Trophoblast cell (in vitro differentiated cells and primary cell): ENCODE measurements at places on chromosomes 12 and 14.

GRCh38 chr12:1680804-1681492 is 9.9 kb upstream of the ADIPOR2 start:
- no peak for DNase-seq

GRCh38 chr12:65430571-65431306 is 152.3 kb downstream of the MSRB3 start:
- DNase-seq = peak; percentile 50

DNA sequence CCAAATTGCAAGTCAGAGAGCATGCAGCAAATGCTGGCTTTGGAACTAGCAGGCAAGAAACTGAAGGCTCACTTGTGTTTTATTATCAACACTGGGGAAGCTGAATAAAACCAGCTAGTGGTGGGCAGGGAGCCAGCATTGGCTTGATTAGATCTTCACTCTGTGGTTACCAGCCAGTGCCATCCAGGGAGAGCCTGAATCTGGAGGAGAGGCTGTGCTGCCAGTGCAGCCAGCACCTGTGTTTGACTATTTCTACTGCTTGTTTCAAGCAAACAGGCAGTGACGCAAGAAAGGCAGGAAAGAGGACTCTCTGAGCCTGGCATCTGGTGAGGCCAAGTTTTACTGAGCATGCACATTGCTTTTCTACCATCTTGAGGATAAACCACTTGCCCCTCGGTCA is 247.0 kb downstream of the PHLDA1 start:
- DNase-seq = no peak

DNA sequence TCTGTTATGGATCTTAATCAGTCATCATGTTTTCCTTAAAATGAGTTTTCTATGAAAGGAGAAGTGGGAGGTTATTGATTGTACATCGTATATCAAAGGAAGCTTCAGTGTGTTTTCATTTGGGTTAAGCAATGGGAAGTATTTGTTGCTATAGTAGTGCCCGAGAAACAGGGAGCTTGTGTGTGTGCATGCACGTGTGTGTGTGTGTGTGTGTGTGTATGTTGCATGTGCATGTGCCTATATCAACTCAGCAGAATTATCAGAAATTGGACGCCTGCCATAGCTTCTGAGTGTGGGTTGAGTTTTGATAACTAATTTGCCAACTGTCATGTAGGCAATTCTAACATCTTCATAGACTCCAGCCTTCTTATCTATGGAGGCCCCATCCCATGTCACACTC is 246.1 kb upstream of the CRY1 start:
- no peak for DNase-seq

DNA sequence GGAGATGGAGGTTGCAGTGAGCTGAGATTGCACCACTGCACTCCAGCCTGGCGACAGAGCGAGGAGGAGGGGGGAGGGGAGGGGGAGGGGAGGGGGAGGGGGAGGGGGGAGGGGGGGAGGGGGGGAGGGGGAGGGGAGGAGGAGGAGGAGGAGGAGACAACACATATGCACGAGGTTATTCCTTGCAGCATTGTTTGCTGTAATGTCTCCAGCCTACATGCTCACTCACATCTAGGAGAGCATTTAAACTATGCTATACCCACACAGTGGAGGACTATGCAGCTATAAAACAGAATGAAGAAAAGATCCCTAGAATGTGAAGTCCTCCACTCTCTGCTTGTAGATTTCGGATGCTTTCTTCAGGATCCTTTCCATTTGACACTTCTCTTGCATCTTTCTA is 3.5 kb upstream of the HIGD1C start:
- DNase-seq = peak; percentile 65

DNA sequence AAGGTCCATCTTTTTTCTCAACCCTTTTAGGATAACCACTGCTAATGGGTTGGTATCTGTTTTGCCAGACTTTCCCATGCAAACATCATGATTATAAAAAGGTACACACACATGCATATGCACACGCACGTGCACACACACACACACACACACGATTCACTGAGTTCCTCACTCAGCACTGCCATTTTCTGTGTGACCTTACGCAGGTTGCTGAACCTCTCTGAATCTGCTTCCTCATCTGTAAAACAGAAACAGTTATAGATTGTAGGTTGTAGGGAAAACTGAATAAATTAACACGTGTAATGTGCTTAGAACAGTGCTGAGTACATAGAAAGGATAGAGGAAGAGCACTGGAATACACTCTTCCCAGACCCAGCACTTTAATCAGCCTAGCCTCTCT is 182.3 kb downstream of the RBM19 start:
- no peak for DNase-seq

- peak; percentile 88 for DNase-seq
These were observed 25.7 kb downstream of the PYM1 start for GRCh38 chr12:55901881-55902490.

DNA sequence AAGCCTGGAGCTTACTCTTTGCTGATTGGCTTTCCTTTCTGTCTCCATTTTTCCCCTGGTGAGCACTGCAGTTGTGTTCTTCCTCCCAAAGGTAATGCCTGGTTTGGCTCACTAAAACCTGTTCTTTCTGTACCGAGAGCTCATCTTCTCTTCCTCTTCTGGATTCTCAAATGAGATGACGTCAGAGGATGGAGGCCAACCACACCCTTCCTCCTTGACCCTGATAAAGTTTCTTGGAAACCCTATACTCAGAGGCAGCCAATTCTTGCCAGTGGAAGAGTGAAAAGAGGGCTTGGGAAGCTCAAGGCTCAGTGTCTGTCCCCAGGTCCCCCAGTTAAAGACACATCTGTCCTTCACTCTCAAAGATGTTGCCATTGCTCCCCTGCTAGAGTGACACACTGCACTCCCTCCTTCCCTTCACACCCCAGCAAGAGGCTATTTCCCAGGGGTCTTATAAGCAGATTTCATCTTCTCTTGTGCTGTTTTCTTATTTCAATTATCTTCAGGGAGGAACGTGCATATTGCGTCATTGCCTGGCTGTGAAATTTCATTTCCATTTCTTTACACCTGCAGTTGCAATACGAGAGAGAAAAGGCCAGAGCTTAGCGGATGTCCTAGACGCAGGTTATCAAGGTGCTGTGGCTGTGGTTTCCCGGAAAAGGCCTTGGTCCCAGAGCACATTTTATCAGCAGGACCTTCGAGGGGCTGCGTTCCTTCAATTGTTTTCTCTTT is 27.3 kb downstream of the NTF3 start:
- no peak for DNase-seq

DNA sequence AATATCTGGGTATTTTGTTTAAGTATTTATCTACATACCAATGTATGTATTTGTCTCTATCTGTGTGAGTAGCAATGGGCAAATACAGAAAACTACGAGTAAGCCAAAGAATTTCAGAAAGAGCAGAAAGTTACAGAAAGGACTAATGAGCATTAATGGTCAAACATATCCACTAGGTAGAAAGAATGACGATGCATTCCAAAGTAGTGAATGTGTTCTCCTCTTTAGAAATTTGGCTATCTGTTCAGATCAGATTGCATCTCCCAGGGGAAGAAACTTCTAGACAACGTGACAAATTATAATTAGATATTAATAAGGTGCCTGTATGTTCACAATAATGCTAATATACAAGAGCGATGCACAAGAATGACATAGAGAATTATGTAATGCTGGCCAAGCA is 194.5 kb upstream of the GZMB start:
- DNase-seq = no peak

- DNase-seq = no peak
These were observed 43.7 kb downstream of the GRIN2B start for GRCh38 chr12:13937735-13938134.

- DNase-seq = no peak
These were observed 3.2 kb upstream of the PYGL start for GRCh38 chr14:50947446-50947845.

- DNase-seq = no peak
These were observed 298.5 kb downstream of the ERC1 start for GRCh38 chr12:1289371-1290155.

DNA sequence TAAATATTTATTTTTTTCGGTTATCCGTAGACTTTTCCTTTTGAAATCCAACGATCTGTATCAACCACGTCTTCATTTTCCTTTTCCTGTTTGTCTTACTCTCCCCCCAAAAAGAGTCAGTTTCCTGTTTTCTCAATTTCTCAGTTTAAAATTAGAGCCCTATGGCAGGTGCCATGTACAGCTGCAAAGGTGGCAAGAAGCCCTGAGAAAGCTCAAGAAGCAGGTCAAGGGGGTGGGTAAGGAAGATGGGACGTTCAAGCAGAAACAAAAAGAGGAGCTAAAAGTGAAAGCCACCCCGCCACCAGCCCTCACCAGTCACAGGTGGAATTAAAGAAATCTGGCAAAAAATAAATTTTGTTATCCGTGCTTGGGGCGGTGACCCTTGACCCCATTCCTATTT is 26.7 kb downstream of the SLC35E3 start:
- DNase-seq = no peak

DNA sequence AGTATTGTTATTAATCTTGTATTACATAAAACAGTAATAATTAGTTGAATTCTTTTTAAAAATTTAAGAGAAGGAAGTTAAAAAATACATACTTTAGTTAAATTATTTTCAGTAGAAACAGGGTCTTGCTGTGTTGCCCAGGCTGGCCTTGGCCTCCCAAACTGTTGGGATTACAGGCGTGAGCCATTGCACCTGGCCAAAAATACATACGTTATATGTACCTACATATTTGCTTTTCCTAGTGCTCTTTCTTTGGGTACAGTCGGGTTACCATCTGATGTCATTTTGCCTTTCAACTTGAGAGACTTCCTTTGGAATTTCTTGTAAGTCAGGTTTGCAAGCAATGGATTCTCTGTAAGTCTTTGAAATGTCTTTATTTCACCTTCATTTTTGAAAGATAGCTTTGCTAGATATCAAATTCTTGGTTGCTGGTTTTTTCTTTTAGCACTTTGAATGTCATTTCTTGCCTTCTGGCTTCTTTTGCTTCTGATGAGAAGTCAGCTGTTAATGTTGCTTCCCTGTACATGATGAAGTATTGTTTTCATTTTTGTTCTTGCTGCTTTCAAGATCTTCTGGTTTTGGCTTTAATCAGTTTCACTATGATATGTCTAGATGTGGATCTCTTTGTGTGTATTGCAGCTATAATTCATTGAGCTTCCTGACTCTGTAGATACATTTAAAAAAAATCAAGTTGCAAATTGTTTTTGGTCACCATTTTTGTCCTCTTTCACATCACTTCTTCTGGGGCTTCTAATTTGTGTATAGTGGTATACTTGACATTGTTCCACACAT is 84.4 kb downstream of the SPATS2 start:
- no peak for DNase-seq

DNA sequence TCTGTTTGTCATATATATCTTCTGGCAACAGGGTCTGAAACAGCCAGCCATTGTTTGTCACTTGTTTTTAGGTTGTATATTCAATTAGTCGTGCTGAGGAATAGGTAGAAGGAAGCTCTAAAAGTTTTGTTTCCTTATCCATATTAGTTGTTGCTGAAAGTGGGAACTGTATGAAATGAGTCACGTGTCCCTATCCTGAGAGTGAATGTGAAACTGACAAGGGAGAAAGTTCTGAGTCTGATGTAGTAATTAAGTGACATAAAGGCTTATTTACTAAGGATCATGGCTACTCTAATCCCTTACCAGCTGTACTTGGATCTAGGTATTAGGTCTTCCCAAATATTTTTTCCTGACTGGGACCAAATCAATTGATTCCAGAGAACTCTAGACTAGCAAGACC is 16.4 kb downstream of the FAM234B start:
- DNase-seq = no peak

DNA sequence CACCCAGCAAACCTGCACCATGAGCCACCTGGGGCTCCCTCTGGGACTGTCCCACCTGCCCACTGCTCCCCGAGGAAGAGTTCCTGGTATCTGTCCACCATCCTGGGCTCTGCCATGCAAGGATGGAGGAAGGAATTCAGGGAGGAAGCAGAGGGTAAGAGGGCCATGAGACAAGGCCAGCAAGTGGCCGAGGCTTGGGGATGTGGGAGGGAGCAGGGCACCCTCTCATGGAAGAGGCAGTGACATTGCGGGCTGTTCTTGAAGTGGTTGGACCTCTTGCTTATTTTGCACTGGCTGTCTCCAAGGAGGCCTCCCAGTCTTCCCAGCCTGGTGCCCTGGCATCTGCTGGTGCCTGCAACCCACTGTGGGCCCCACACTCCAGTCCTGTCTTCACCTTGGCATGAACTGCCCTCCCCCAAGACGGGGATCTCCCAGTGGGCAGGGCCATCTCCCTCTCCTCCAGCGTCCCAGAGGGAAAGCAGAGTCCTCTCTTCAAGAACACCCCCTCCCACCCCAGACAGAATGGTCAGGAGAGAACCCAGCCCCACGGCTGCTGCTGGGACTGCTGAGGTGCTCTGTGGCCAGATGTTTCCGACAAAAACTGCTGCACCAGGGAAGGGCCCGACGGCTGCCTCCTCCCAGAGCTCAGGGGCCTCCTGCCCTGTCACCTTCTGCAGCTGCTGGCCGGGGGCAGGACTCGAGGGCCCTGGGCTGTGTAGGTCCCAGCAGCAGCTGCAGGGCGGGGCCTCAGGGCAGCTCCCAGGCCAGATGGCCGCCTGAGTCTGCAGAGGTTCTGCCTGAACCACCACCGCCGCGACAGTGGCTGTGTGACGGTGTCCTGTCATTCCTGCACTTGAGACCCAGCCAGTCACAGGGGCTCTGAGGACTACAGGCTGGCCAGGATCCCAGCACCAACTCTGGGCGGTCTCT is 1.8 kb upstream of the AKT1 start:
- peak; percentile 88 for DNase-seq

- DNase-seq = no peak
These were observed 322.6 kb upstream of the TMTC1 start for GRCh38 chr12:30106204-30106965.

DNA sequence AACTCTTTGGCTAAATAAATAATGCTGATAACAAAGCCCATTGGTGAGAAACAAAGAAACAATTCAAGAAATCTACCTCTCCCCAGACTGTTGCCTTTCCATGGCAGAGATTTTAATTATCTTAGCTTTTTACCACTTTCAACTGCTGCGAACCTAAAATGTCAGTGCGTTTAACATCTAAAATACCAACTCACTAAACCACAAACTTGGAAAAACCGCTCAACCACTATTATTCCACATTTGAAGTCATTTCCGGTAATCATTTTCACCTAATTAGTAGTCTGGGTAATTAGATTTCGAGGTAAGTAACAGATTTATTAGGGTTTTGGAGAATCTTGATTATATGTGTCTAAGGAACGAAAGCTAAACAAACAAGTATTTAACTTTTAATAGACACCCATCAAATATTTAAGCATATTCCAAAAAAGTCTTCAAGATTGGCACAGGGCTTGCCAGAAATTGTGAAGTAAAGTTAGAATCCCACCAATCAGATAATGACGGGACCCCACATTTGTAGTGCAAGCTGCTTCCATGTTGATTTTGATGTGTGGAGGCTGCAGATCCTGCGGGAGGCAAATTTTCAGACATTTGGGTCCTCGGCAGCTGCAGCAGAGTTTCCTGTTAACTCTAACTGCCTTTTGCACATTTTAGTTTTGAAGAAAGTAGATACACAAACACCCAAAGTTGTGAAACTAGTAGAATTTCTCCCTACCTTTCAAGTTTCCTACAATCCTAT is 4.1 kb downstream of the OTX2 start:
- no peak for DNase-seq
